NCI-H524 treated with DMSO at 0.1 percent for 48 hours (cell line): ENCODE measurements at places on chromosomes 11 and 22.

- no peak for DNase-seq
These were observed 85.0 kb upstream of the CRYBB3 start for GRCh38 chr22:25114369-25115362.

DNA sequence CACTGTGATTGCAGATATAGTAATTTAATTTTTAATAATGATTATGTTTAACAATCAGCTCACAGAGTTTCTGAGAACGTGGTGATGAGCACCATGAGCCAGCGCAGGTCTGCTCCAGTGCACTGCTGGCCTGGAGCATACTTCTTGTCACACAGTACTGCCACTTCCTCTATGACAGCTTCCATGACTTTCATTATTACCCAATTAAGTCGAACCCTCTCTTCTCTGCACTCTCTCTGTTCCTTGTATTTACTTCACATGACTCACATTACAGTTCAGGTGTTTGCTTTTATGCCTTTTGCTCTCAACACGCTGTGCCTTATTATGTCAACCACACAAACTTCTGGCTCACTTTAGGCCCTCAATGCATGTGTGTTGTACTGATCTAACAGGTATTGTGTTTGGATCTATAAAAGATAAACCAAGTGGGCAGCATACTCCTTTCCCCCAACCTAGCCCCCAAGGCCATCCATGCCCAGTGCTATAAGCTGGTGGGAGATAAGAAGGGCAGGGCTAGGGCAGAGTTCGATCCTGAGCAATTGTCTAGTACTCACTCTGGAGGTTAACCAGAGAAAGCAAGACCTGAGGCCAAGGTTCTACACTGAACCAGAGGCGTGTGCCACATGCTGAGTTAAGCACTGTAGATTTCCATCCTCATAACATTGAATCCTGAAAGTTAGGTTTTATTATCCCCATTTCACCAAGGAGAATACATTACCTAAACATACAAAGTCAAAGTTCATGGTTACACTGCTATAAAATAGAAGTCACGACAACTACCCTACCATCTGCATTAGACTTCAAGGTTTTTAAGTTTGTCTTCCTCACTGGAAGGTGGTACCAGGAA is 356.5 kb downstream of the INSC start:
- DNase-seq, result no peak

DNA sequence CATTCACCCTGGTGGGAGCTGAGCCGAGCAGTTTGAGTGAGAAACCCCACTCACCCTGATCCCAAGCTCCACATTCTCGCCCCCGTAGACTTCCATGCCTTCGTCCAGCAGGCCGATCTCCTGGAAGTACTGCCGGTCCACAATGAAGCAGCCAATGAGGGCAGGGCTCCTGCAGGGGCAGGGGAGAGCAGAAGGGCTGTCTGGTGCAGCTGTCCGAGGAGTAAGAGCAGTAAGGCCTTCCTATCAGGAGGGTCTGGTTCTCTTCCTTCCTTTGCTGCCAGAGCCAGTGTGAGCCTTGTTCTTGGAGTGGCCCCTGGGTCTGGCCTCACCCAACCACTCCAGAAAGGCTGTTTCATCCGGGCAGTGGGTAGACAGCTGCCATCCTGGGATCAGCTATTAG is 19.4 kb upstream of the CSNK2A3 start:
- no peak for DNase-seq

DNA sequence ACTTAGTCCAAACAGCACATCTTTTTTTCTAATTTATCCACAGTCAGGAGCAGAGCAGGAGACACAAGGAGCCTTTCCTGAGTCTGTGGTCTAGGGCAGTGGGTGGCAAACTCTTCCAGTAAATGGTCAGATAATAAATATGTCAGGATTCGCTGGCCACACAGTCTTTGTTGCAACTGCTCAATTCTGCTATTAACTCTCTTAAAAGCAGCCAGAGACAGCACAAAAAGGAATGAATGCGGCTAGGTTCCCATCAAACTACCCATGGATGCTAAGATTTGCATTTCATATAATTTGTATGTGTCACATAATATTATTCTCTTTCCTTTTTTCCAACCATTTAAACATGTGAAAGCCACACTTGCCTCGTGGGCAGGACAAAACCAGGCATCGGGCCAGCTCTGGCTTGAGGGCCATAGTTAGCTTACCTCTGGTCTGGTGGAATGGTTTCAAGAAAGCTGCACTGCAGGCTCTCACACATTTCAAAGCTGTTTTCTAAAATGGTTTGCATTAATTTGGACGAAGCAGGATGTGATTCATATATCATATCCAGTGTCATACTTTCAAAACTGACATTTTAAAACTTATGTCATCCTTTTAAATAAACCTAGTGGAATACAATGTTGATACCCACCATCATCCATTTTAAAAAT is 64.7 kb upstream of the CD5 start:
- no peak for DNase-seq

- DNase-seq, result no peak
These were observed 13.6 kb upstream of the OR56B1 start for GRCh38 chr11:5722622-5723021.

GRCh38 chr22:22863001-22863400 is 24.6 kb upstream of the IGLL5 start:
- no peak for DNase-seq

GRCh38 chr11:84558085-84558905 is 1068.8 kb downstream of the DLG2 start:
- no peak for DNase-seq

GRCh38 chr11:75275581-75275980 is 35.0 kb downstream of the TPBGL start:
- DNase-seq, result peak; percentile 66

- DNase-seq, result no peak
These were observed 14.2 kb upstream of the TLCD5 start for GRCh38 chr11:120310870-120311269.

GRCh38 chr11:92909214-92909613 is 60.2 kb upstream of the MTNR1B start:
- no peak for DNase-seq

DNA sequence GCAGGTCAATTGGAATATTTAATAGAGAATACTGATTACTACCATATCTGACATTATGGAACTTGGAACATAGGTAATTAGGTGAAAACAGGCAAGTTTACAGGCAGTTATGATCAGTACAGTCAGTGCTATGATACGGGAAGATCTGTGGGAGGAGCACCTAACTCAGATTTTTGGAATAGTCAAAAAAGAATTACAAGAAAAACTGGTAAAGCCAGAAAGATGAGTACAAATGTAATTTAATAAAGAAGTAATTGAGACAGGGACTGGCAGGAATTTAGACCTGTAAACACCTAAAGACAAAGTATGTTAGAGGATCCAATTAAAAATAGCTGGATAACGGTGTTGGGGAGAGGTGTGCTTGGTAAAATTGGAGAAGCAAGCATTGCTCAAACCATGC is 206.5 kb upstream of the ANO5 start:
- DNase-seq, result no peak

GRCh38 chr22:44042249-44043218 is 18.4 kb downstream of the PARVB start:
- DNase-seq, result no peak

- no peak for DNase-seq
These were observed at the start of gene SLC22A6 for GRCh38 chr11:62984451-62984991. TSS of gene SLC22A6 (minus strand) at chr11:62984967. CDS start at chr11:62984690, 277 bp downstream.

GRCh38 chr11:134662629-134663360 is 250.8 kb upstream of the B3GAT1 start:
- DNase-seq, result no peak

DNA sequence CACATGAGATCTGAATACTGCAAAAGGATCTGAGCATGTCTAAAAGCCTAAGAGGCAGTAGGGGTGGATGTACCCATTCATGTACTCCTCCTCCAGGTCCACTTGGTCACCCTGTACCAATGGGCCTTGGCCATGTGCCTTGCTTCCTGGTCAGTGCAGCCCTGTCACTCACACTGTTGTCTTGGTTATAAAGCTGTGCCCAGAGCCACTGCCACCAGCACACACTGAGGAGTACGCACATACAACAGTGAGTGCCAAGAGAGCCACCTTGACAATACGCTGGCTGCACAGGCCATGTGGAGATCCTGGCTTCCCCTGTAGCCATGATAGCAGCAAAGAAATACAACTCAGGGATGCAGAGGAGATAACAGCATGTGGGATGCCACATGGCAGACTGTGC is 96.4 kb upstream of the LDLRAD3 start:
- no peak for DNase-seq

DNA sequence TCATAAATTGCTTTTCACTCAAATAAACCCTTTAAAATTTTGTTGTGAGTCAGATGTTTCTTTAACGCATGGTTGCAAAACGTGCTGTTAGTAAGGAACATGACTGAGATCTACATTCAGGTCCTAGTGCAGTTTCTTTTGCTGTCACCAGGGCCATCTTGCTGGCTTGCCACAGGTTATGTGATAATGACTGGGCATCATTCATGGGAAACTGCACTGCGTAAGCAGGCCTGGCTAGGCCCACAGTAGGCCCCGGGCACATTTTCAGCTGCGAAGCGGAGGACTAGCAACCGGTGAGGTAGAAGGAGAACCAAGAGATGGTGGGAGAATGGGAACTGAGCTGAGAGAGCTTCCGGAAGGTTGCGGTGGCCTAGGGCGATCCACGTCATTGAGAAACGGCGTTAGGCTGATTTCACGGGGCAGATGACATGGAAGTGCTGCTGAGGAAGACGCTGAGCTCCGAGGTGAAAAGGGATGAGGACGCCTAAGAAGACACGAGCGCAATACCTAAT is 3.2 kb upstream of the KLHDC7B start:
- no peak for DNase-seq

GRCh38 chr11:45333001-45333971 is 47.1 kb upstream of the SYT13 start:
- no peak for DNase-seq

- DNase-seq, result no peak
These were observed 116.0 kb downstream of the KIRREL3 start for GRCh38 chr11:126884594-126884993.

DNA sequence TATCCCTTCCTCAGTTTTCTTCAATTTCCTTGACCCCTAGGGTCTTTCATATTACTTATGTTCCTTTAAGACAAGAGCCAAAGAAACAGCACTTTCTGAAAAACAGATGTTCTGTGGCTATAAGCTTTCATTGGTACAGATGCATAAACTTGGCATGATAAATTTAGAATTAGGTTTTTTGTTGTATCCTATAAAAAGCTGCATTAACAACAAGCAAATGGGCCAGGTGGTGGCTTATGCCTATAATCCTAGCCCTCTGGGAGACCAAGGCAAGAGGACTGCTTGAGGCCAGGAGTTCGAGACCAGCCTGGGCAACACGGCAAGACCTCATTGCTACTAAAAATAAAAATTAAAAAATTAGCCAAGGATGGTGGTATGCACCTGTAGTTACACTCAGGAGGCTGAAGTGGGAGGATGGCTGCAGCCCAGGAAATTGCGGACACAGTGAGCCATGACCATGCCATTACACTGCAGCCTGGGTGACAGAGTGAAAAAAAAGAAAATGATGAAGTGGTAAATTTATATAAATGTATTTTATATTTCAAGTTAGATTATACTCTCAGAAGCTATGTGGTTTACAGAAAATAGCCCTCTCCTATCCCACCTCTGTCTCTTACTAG is 18.3 kb downstream of the KMT5B start:
- no peak for DNase-seq

GRCh38 chr11:2178906-2179494 is 7.4 kb upstream of the TH start:
- DNase-seq, result no peak

- no peak for DNase-seq
These were observed 93.4 kb downstream of the RASSF10 start for GRCh38 chr11:13102513-13102840.

DNA sequence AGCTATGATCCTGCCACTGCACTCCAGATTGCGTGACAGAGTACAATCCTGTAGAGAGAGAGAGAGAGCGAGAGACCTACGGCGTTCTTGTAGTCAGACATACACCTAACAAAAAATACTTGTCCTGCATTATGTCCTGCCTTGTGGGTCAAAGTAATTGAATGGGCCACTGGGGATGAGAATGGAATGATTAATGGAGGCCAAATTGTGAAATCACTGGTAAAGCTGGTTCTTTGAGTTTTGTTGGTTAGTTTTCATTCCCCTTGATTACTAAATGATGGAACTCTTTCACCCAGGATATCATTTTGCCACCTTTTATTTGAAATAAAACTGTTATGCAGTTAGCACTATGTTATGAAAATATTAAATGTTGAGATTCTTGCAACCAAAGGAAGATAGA is 18.7 kb downstream of the GAS2 start:
- no peak for DNase-seq

- no peak for DNase-seq
These were observed 1.3 kb downstream of the TMPRSS13 start for GRCh38 chr11:117927926-117928325.

DNA sequence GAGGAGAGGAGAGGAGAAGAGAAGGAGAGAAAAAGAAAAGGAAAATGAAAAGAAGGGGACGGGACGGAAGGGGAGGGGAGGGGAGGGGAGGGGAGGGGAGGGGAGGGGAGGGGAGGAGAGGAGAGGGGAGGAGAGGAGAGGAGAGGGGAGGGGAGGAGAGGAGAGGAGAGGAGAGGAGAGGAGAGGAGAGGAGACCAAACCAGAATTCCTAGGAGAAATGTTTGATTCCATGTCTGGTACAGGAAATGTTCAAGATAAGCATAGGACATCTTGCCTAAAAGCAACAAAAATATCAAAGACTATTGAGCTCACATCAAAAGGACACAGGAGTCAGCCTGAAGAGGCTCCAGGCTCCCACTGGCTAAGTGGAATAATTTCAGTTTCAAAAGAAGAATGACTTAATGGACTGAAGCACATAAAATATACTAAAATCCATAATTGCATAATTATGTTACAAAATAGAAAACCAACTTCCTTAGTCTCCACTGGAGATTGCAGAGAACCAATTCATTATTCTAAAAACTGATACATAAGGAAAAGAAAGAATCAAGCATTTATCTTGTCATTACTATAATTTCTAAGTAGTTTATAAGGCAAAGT is 101.1 kb upstream of the APOA1 start:
- no peak for DNase-seq

GRCh38 chr11:4865855-4866254 is 15.8 kb upstream of the OR51T1 start:
- no peak for DNase-seq

GRCh38 chr22:31538815-31539214 is 42.5 kb downstream of the SFI1 start:
- DNase-seq, result no peak
